Muscle of arm (tissue), 14 donors: ENCODE measurements at places on chromosomes 5 and 9.

GRCh38 chr5:52897238-52897614, 91.9 kb upstream of the ITGA2 start:
- no peak for DNase-seq

GRCh38 chr5:84863020-84863419, 478.3 kb upstream of the EDIL3 start:
- DNase-seq: no peak

DNA sequence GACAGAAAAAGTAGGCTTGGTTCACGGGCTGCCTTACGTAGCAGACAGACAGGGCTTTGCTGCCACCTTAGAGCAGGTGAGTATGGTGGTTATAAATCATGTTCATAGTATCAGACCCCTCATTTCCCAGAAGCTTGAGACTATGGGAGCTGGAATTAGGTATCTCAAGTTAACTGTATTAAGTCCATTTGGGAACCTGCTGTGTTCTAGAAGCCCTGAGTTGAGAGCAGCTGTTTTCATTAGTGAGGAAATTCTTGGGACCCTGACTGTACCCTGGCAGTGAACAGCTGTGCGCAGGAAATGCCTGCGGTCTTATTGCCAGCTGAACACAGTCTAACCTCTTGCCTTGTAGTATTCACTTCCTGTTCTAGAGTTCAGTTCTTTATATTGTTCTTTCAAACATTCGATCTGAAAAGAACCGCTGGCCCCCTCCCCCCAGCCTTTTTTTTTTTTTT, 29.8 kb downstream of the UGCG start:
- peak; percentile 46 for DNase-seq

DNA sequence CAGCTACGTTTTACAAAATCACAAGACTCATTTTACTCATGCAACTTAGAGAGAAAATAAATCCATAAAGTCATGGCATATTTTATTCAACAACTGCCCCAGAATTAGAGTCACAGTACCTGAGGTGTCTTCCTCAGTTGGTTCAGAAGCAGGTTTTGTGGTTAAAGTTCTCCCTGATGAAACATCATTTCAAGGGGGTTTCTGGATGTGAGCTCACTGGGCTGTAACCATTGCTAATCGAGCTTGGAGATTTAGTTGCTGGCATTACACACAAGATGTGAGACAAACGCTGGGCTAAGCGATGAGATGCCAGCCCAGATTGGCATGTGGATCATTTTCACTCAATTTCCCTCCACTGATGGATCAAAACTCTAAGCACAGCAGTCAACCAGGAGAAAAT, 131.3 kb downstream of the PRELID2 start:
- no peak for DNase-seq

DNA sequence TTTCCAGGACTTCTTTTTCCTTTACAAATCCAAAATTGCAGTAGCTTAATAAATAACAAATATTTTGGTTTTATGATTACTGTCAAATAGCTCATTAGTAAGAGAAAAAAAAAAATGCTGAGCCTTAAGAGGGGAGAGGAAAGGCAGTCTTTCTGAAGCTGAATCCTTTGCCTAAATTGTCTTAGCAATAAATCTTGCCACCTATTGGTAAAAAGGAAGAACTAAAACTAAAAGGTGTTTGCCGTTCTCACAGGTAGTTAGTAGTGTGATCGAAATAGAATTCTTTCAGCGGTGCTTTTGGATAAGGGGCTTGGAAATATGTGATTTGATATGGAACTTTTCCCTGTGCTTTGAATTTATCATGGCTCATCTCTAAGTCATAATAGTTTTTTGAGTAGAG, 31.2 kb downstream of the PIK3R1 start:
- DNase-seq: no peak

- DNase-seq: no peak
Measured at GRCh38 chr9:72351538-72352453, 13.2 kb downstream of the ZFAND5 start.

GRCh38 chr5:179749857-179750508, 17.4 kb downstream of the MAML1 start:
- no peak for DNase-seq

GRCh38 chr5:126461838-126462237, 38.6 kb downstream of the GRAMD2B start:
- DNase-seq: no peak
